ELR (cell line): ENCODE measurements at places on chromosomes 4 and X.
A peak's percentile ranks its signal among the peaks of the same experiment; 100 is the strongest.

GRCh38 chr4:10018818-10019461 lies 2.4 kb downstream of the SLC2A9 start:
- peak; percentile 83 for DNase-seq

- DNase-seq, result no peak
Observed at GRCh38 chr4:77593101-77593500, 12.5 kb upstream of the CXCL13 start.

GRCh38 chrX:130975947-130976346 lies 72.9 kb upstream of the ENOX2 start:
- peak; percentile 67 for DNase-seq

GRCh38 chr4:76666944-76667532 lies 230.9 kb downstream of the SOWAHB start:
- DNase-seq, result no peak

GRCh38 chrX:130848763-130849162 lies 54.2 kb downstream of the ENOX2 start:
- no peak for DNase-seq

DNA sequence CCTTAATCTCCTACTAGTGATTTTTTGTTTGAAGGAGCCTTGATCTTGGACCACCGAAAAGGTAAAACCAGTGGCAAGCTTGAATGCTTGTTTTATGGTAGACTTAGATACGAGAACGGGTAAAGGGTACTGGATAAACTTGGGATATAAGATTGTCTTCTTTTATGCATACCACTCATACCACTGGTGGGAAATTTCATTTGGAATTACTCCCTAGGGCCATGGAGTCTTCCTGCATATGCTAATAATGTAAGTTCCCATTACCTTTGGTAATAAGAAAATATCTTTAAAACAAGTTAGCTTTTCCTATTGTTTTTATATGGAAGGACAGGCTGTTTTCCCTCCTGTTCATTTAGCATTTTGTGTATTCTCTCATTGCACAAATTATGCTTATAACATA lies 11.7 kb downstream of the SMARCAD1 start:
- no peak for DNase-seq

DNA sequence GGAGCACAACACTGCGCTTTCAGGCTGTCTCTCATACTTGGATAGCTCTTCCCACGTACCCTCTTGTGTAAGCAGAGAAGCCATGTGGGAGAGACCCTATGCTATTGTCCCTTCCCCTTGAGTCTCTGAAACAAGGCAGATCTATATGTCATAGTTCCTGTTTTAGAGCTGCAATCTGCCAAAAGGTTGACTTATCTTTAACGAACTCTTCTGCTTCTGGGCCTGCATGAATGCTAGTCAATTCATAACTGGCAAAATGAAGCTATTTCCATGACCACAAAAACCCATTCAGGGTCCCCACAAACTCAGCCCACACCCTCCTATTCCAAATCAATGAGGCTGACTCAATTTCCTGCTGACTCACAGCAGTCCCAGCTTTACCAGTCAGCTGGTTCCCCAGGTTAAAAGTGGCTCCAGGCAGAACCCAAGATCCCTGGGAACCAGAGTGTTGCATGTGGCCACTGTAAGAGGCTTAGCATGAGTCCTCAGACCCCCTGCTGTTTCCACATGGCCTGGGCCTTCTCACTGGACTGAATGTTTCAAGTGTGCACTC lies 25.3 kb upstream of the SOD3 start:
- DNase-seq, result peak; percentile 98

GRCh38 chr4:170226288-170226687 lies 136.5 kb upstream of the AADAT start:
- no peak for DNase-seq

DNA sequence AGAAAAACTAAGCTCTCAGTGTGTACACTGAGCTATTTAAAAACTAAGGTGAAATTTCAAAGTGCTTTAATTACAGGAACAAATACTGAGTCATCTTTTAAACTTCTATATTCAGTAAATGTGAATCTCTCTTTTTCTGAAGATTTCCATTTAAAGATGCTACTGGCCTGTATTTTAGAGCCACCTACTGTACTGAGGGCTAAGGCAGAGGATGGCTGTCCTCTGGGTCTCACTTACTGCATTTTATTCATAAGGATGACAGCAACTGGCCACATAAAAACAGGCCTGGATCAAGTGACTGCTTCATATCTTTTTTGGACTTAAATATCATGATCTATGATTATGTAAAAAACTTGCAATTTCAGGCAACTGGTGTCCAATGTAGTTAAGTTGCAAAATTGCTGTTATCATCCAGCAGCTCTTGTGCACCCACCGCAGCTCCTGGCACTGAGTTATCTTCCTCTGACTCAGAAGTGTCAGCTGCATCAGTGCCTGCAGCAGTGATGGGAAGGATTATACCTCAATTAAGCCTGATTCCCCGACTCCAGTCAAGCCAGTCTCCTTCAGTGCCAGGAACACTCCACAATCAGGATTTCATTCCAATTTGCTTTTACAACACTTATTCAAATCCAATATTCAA lies 1073.7 kb downstream of the PDHA2 start:
- DNase-seq, result no peak

GRCh38 chr4:181166742-181167399 lies 1076.3 kb upstream of the TENM3 start:
- no peak for DNase-seq

DNA sequence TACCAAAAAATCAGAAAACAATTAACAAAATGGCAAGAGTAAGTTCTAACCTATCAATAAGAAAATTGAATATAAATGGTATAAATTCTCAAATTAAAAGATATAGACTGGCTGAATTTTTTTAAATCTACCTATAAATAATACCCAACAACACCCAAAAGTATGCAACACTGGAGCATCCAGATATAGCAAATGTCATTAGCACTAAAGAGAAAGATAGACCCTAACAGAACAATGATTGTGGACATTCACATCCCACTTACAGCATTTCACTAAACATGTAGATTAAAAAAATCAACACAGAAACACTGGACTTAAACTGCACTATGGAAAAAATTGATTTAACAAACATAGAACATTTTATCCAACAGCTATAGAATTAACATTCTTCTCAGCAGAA lies 673.0 kb upstream of the GRID2 start:
- no peak for DNase-seq

DNA sequence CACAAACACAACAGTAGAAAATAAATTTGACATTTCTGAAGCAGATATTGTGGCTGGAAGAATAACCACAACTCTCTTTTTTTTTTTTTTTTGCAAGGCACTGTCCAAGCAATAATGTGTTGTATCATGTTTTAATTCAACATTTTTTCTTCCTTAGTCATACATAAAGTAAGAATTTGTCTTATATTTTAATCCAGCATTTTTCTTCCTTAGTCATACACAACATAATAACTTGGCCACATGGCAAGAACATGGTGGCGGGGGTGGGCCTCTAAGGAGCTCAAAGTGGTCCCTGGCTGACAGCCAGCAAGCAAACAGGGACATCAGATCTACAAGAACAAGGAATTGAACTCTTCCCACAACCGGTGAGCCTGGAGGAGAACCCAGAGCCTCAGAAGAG lies 20.2 kb downstream of the FBXW7 start:
- DNase-seq, result peak; percentile 88

GRCh38 chr4:45596379-45597101 lies 527.3 kb downstream of the GABRG1 start:
- DNase-seq, result no peak

DNA sequence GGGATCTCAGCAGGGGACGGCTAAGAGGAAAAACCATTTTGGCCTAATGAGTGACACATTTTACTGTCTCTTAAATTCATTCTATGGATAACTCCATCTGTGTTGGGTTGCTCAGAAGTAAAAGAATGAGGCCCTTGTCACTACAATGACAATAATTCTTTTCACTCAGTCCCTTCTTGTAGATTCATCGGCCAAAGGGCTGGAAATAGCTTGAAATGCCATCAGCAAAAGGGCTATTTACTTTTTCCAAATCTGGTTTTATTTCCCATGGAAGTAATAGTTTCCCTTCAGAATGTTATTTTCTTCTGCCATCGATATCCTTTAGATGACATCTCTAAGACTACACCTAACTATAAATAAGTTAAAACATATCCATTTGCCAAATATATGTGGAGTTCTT lies 7.4 kb downstream of the MEPE start:
- no peak for DNase-seq

DNA sequence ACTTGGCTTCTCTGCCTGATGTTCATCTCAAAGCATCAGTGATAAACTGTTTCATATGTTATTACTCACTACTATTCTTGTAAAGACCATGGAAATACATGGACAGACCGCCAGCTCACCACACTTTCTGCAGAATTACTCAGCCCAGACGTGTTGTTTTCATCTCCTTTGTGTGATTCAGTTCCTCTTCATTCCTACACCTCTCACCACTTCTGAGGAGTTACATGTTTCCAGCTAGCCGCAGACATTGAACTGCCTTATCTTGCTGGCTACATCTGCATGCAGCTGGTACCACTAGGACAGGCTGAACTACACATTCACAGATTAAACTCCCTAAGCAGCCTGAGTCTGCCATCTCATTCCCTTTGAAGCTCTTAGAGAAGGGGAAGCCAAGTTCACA lies 443.2 kb upstream of the FGF16 start:
- no peak for DNase-seq

GRCh38 chr4:139954512-139954911 lies 199.5 kb downstream of the MAML3 start:
- DNase-seq, result no peak

DNA sequence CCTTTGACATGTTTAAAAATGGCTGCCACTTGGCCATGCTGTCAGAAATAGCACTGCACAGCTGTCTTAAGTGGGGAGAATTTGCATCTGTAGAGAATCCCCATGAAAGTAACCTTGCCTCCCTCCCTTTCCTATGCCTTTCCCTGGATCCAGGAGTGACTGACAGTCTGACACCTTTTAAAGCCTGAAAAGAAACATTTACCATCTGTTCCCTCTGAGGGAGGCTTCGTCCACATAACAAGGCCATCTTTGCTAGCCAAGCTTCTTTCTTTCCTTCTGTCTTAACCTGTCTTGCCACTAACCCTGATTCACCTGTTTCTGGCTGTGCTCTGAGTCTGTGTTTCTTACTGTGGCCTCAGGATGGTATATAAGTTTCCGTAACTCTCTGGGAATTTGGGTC lies 21.3 kb upstream of the AADAT start:
- no peak for DNase-seq

- no peak for DNase-seq
Observed at GRCh38 chr4:112973750-112974251, 75.7 kb upstream of the ANK2 start.

DNA sequence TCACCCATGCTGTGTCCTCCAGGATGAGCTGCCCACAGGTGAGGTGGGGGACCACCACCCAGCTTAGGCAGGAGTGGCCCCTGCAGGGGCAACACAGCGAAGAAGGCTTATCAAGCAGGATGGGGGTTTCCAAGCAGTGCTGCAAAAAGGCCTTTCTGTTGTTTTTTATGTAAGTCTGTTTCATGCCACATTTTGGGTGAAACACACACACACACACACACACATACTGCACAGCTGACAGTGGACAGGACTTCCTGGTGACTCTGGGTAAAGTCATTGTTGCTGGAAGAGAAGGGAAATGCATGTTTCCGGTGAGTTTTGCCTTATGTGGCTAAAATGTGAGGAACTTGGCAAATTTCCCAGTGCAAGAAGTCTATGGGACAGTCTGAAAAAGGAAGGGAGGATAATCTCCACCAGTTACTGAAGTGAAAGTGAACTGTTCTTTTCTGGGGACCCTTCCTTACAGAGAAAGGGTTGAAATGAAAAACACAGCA lies 119.2 kb downstream of the IRF2 start:
- peak; percentile 94 for DNase-seq

- no peak for DNase-seq
Observed at GRCh38 chrX:85288992-85289723, 45.4 kb downstream of the ZNF711 start.

- DNase-seq, result no peak
Observed at GRCh38 chr4:144621681-144622080, 24.3 kb upstream of the HHIP start.

DNA sequence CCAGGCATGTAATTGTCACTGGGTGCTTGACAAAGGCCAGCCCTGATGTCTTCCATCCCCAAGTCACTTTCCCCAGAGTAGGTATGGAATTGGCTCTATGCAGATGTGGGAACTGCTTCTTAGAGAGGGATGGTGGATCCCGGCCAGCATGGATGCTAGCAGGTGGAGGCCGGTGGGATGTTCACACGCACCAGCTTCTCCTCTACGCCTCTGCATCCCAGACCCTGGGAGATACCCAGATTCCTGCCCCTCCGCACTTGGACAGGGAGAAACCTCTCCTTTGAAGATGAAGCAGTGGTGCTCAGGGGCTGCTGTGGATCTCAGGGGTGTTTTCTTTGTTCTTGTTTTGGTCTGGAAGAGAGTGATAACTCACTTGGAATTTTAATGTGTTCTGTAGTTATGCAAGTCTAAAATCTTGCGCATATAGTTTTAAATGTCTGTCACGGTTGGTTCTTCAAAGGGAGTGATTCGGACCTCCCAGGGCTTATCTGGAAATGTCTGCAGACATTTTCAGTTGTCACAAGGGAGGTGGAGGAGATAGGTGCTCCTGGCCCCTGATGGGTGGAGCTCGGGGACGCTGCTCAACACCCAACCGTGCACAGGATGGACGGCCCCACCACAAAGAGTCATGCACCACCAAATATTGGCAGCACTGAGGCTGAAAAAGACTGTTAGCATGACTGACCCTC lies 308.0 kb downstream of the DHRSX start:
- DNase-seq, result no peak

DNA sequence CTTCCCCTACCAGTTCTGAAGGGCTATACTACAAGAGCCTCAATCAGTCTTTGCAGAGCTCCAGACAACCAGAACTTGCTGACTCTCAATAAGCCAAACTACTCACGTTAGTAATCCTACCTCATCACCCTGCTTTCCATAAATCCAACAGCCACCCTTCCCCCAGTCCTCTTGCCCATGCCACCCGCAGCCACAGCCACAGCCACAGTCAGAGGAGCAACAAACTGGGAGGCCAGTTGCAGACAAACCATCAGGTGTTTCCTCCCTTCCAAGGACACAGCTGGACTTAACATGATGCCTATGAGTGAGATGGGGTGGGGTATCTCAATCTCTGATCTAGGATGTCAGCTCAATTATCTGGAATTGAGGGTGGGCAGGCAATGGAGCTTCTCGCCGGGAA lies 1.0 kb downstream of the GABRA3 start:
- no peak for DNase-seq

DNA sequence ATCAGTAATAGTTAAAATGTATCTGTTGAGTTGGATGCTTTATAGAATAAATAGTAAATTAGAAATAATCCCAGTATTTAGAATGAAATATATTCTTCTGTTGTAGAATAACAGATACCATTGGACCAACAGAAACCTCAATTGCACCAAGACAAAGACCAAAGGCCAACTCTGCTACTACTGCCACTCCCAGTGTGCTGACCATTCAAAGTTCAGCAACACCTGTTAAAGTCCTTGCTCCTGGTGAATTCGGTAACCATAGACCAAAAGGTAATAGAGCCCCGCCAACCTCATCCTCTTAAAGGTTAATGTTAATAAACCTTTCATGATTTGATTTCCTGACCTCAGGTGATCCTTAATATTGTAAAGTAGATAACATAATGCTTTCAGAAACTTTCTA lies 73.8 kb downstream of the PAQR3 start:
- no peak for DNase-seq

- DNase-seq, result peak; percentile 63
Observed at GRCh38 chr4:83010111-83010521, 507 bp downstream of the LIN54 start.
